ENCODE measurements at places on chromosomes 7 and 10. TPM values are rescaled to one million over a fixed set of nuclear protein-coding genes. Genes with fewer than 3 reads are reported as not detected.

DNA sequence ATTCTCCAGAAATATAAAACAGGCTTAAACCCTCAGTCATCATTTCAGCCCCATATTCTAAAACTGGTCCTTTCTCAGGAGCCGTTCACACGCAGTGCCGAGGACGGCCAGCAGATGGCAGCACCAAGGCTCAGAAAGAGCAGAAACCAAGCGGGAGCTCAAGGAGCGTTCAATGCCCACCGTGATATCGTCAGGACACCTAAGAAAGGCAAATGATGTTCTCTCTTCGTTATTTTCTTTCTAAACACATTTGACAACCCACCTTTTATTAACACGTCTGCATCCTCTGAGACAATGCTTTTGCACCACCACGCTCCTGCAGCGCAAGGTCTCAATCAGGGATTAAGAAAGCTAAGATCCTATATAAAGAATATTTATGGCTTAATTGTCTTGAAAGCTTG is 45.7 kb upstream of the RBM33 start:
- peak overlapping the region; percentile 33 for H3K4me3 ChIP-seq
- no peaks in the 10 kb centered on the region for H3K27me3 ChIP-seq
- no peak overlapping the region for H3K27ac ChIP-seq
- no peaks in the 10 kb centered on the region for H3K36me3 ChIP-seq
- peak; percentile 88 for DNase-seq
- no peaks in the 10 kb centered on the region for H3K4me1 ChIP-seq

The TMEM213 gene
- 30.2 TPM for total RNA-seq

DNA sequence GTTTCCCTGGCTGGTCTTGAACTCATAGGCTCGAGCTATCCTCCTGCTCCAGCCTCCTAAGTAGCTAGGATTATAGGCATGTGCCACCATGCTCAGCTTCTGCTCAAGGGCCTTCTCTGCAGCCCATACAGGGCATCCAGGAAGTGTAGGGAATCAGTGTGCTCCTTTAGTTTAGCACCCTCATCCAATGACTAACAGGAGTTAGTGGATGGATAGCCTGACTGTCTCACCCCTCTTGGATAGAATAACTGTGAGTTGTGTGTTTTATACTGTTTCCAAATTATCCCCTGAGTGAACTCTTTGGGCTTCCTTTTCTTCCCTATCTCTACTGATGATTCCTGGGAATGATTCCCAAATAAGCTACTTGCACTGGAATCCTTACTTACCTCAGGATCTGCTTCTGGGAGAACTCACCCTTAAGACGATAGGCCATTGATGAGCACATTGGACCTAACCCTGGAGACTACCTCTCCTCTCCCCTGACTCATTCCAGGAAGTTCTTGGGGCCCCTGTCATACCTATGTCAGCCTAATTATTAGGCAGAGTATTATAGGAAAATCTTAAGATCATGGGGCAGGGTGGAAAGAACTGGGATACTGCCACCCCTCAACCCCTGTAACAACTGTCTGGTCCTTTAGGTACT is 18.5 kb downstream of the STRIP2 start:
- no peak for DNase-seq
- no peak overlapping the region for H3K4me3 ChIP-seq
- H3K27me3 ChIP-seq, result no peaks in the 10 kb centered on the region

DNA sequence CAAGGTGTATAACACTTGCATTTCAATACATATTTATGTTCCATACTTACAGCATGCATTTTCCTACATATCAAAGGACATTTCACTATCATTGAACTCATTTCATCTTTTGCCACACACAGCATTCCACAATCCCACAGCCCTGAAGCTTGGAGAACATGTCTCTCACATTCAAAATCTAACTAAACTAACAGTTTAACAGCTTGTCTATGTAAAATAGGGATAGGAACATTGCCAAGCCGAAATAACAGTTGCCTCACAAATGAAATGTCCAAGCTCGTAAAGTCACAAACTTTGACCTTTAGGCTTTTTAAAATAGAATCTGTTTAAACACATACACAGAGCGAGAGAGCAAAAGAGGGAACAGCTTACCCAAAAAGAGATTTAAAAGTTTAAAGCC is 65.3 kb downstream of the HGF start:
- H3K36me3 ChIP-seq, result no peaks in the 10 kb centered on the region
- no peak overlapping the region for H3K4me3 ChIP-seq
- H3K27ac ChIP-seq, result no peak overlapping the region
- no peaks in the 10 kb centered on the region for H3K4me1 ChIP-seq
- no peaks in the 10 kb centered on the region for H3K27me3 ChIP-seq

The LEP gene
- not detected for total RNA-seq

DNA sequence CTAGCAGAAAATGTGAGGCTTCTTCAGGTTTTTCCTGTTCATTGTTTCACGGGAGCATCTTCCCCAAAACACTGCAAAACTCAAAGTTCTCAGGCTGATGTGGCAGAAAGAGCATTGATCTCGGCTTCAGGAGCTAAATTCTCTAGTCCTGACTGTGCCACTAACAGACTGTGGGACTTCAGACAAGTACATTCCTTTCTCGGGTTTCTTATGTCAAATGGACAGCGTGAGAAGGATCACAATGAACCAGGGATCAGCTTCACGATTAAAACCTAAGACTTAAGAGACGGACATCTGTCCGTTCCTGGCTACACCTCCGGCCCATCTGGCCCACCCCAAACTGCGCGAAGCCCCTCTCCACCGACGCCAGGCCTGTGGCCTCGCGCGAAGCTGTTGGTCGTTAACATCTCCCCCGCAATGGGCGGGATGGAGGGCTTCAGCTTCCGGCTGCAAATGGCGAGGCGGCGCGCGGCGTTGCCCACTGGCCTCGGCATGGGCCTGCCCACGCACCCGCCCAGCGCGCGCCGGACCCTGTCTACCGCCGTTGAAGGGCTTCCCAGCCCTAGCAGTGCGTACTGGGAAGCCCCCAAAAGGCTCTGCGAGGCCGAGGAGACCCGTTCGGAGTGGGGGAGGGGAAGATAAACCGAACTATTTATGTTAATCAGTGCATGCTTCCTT is 549 bp upstream of the DDX50 start:
- H3K4me3 ChIP-seq, result peak overlapping the region; percentile 88
- DNase-seq, result no peak
- H3K27ac ChIP-seq, result peak overlapping the region; percentile 100
- no peaks in the 10 kb centered on the region for H3K27me3 ChIP-seq

The MYL10 gene
- not detected for total RNA-seq

DNA sequence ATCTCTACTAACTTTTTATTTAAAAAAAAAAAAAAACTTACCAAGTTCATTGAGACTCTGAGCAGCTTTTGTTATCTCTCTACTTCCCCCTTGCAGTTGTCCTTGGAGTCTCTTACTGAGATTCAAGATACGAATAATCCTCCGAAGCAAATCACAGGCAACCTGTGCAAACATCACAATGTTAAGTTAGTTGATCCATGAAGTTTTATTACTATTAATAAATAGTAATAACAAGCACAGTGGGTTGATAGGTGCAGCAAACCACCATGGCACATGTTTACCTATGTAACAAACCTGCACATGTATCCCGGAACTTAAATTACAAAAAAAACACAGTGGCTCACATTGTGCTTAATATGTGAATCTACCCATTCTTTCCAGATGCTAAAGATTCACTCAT is 36.5 kb downstream of the COG5 start:
- H3K27me3 ChIP-seq, result no peaks in the 10 kb centered on the region
- H3K27ac ChIP-seq, result no peak overlapping the region
- H3K4me3 ChIP-seq, result no peak overlapping the region
- H3K36me3 ChIP-seq, result no peaks in the 10 kb centered on the region
- no peak for DNase-seq

DNA sequence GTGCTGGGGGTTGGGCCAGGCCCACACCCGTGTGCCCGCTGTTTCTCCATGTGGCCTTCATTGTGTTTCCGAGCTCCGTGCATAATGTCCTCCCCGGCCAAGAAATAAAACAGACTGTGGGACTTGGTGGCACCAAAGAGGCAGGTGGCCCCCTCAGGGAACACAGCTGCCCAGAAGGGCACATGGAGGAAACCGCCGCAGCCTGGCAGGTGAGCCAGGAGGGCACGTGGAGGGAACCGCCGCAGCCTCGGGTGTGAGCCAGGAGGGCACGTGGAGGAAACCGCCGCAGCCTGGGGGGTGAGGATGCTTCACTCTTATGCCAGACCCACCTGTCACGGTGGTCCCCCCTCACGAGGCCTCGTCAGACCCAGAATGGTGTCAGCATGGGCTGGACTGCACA is 288.7 kb downstream of the WDR37 start:
- no peak overlapping the region for H3K4me3 ChIP-seq
- no peaks in the 10 kb centered on the region for H3K27me3 ChIP-seq
- no peaks in the 10 kb centered on the region for H3K36me3 ChIP-seq
- H3K27ac ChIP-seq, result no peak overlapping the region

GRCh38 chr10:106981452-106982075 is 182.9 kb downstream of the SORCS1 start:
- no peaks in the 10 kb centered on the region for H3K36me3 ChIP-seq
- no peak overlapping the region for H3K27ac ChIP-seq
- peaks cover 2% of the 10 kb centered on the region for H3K4me1 ChIP-seq
- no peaks in the 10 kb centered on the region for H3K27me3 ChIP-seq
- no peak for DNase-seq

DNA sequence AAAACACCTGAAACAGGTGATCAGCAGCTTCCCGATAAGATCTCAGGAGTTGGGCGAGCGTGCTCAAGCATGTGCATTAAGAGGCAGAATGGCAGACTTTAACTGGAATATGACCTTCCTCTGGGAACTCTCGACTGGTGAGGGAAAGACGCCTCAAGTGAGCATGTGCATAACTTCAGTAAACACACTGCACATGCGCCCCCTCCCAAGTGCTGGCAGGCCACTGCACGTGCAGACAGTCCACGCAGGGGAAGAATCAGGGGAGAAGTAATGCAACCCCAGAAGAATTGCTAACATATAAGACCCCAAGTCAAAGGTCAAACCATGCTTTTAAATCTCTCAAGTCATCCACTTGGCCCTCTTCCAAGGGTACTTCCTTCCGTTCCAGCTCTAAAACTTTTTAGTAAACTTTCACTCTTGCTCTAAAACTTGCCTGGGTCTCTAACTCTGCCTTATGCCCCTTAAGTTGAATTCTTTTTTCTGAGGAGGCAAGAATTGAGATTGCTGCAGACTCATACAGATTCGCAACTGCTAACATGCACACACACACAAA is 541.0 kb downstream of the TNS3 start:
- no peaks in the 10 kb centered on the region for H3K27me3 ChIP-seq
- H3K36me3 ChIP-seq, result no peaks in the 10 kb centered on the region
- H3K4me3 ChIP-seq, result no peak overlapping the region
- peaks cover 7% of the 10 kb centered on the region for H3K4me1 ChIP-seq
- no peak for DNase-seq

DNA sequence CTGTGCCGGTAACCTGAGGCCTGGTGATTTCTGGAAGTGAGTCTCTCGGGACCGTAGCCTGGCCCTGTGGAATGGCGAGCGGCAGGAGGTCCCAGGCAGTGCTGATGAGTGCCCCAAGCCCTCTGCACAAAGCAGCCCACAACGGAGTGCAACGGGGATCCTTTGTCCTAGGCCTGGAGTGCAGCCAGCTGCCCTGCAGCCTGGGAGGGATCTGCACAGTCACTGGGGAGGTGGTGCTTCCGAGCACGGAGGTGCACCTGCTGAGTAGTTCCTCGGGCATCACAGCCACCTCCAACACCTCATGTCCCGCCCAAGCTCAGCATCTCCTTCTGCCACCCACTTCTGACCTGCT is 162.8 kb upstream of the ZMIZ1 start:
- no peaks in the 10 kb centered on the region for H3K27me3 ChIP-seq
- no peak overlapping the region for H3K4me3 ChIP-seq
- no peaks in the 10 kb centered on the region for H3K4me1 ChIP-seq
- DNase-seq, result peak; percentile 10
- no peak overlapping the region for H3K27ac ChIP-seq

GRCh38 chr7:78769481-78770101 is 683.9 kb downstream of the MAGI2 start:
- peak overlapping the region; percentile 60 for H3K4me3 ChIP-seq
- H3K27ac ChIP-seq, result no peak overlapping the region
- no peaks in the 10 kb centered on the region for H3K36me3 ChIP-seq

The TRPV5 gene
- total RNA-seq, result 1.4 TPM

- DNase-seq, result no peak
- peaks cover 27% of the 10 kb centered on the region for H3K4me1 ChIP-seq
- no peaks in the 10 kb centered on the region for H3K36me3 ChIP-seq
- no peak overlapping the region for H3K27ac ChIP-seq
- H3K4me3 ChIP-seq, result no peak overlapping the region
These were observed 15.3 kb downstream of the SLC25A13 start for GRCh38 chr7:96306385-96307125.

The ANKRD61 gene
- total RNA-seq, result 0.19 TPM

The STK32C gene
- total RNA-seq, result 14.4 TPM

- no peaks in the 10 kb centered on the region for H3K4me1 ChIP-seq
- peaks cover 2% of the 10 kb centered on the region for H3K27me3 ChIP-seq
- H3K36me3 ChIP-seq, result no peaks in the 10 kb centered on the region
- DNase-seq, result no peak
These were observed 15.0 kb downstream of the C10orf53 start for GRCh38 chr10:49694466-49694865.

The CYTH3 gene
- 18.5 TPM for total RNA-seq

The CYP26A1 gene
- 0.22 TPM for total RNA-seq

- no peaks in the 10 kb centered on the region for H3K4me1 ChIP-seq
- DNase-seq, result no peak
- no peak overlapping the region for H3K4me3 ChIP-seq
These were observed 100.9 kb downstream of the PHTF2 start for GRCh38 chr7:77899516-77899915.

DNA sequence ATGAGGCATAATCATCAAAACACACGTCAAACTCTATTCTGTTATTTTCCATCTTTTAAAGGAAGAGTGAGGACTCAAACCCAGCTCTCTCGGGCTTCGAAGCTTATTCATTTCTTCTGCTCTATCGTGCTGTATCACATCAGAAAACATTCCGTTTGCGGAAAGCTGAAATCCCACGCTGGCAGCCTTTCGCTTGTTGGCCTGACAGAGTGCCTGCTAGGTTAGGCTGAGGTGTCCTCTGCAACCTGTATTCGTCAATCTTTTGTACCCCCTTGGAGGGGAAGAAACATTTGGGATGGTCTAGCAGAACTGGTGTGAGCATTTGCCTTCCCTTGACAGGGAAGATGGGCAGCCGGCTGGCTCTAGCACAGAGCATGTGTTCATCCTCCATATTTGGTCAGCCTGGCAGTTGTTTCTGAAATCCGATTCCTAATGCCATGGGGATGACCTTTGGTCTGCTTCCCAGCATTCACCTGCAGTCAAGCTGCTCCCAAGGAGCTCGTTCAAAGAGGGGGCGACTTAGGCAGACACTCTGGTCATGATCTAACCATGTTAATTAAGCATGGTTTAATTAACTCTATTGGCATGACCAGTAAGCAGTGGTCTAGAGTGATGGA is 55.2 kb downstream of the TACC2 start:
- no peak overlapping the region for H3K4me3 ChIP-seq
- H3K36me3 ChIP-seq, result no peaks in the 10 kb centered on the region
- no peaks in the 10 kb centered on the region for H3K27me3 ChIP-seq
- no peak overlapping the region for H3K27ac ChIP-seq
- peak; percentile 73 for DNase-seq

DNA sequence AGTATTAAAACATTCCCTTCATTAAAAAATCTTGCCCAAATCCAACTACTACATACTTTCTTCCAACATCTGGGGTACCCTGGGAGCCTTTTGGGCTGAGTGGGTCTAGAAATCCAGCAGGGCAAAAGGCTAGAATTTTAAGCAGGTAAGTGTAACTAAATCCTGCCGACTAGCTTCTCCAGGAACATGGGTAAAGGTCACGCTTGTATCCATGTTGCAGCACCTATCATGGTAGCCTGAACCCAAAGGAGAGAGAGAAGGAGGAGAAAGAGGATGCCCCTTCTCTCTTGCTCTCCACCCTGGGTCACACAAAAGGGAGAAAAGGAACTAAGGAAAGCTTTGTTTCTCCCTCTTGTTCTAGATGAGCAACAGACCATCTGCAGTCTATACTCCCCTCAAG is 53.3 kb downstream of the ZNF680 start:
- no peaks in the 10 kb centered on the region for H3K4me1 ChIP-seq
- H3K4me3 ChIP-seq, result no peak overlapping the region
- H3K27ac ChIP-seq, result no peak overlapping the region
- H3K36me3 ChIP-seq, result no peaks in the 10 kb centered on the region
- DNase-seq, result no peak

Data from kidney (tissue), 22 donors.